ENCODE measurements at places on chromosomes 13 and 19.

GRCh38 chr13:42495255-42495654 is 78.7 kb upstream of the TNFSF11 start:
- no peak for DNase-seq

- DNase-seq = no peak
Observed at GRCh38 chr13:25136880-25137787, 35.0 kb downstream of the AMER2 start.

- no peak for DNase-seq
Observed at GRCh38 chr19:45598267-45599001, 3.6 kb downstream of the GPR4 start.

DNA sequence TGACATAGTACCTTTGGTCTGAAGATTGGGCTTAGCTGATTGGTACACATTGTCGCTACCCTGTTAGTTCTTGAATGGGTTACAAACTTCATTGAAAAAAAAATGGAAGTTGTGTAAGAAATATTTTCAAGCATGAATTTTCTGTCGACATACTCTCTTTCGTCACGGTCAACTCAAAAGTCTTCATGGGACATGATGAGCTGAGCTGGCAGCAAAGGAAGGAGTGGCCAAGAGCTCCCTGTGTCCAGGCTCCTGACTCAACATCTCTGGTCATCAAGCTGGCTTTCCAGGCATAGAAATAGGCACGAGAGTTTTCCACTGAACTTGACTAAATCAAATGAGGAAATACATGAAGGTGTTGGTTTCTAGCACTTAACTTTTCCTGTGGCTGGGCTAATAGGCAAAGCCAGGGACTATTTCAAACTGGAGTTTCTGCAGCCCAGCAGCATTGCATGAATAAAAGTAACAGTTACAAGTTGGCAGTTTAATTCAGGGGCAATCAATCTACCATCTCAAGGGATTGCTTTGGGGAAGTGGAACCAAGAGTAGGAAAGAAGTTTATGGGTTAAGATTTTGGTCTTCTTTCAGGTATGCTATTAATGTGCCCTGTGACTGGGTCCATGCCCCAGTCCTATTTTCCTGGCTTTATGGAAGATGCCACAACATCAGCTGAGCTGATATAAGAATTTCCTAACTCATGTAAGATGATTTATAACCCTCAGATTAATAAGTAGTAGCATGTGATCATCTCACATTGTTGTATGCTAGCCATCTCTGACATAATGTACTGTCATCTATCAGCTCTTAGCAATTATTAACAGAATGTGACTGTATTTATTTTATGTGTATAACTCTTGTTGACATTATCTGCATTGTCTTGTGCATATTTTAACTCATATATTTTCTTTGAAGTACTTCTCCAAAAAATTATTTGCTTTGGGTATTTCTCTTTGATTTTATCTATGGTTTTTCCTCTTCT is 385.8 kb downstream of the DLEU7 start:
- no peak for DNase-seq

DNA sequence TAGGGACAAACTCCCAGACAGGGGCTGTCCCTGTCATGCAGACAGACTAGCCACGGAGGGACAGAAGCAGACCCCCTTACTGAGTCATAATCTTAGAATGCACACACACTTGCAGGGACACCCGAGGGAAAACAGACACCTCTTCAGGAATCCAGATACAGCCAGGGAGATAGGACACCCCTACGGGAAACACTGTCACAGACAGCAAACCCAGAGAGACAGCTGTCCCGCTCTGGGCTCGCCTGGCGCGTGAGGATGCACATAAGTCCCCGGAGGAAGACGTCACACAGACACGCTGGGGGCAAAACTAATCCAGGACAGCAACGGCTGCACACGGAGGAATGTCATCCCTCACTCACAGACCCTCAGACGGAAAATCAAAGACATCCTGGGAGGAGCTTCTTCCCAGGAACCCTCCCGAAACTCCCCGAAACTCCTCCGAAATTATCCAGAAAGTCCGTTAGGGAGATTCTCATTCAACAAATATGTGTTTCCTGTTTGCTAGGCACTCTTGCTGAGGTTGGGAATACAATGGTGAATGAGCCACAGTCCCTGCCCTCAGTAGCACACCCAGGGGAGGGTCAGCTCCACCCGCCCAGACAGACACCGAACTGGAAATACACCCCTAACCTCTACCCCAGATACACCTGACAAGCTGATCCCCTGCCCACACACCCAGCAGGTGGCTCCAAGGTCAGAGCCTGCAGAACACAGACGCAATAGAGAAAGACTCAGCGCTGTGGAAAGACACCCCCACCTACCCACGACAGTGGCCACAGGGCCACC is 15.2 kb upstream of the TOMM40 start:
- no peak for DNase-seq

DNA sequence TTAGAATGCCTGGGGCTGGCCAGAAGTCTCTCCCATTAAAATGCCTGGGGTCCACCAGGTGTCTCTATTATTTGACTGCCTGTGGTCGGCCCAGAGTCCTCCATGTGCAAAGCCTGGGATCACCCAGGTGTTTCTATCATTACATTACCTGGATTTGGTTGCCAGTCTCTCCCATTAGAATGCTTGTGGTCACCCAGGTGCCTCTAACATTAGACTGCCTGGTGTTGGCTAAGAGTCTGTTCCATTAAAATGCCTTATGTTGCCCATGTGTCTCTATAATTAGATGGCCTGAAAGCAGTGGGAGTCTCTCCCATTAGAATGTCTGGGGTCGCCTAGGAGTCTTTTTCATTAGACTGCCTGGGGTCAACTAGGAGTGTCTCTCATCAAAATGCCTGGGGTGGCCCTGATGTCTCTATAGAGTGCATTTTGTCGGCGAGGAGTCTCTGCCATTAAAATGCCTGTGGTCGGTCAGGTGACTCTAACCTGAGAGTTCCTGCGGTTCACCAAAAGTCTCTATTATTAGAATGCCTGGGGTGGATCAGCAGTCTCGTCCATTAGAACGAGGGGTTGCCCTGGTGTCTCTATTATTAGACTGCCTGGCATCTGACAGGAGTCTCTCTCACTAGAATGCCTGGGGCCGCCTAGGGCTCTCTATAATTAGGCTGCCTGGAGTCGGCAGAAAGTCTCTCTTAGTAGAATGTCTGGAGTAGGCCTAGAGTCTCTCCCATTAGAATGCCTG is 1540.5 kb downstream of the UQCRFS1 start:
- no peak for DNase-seq

DNA sequence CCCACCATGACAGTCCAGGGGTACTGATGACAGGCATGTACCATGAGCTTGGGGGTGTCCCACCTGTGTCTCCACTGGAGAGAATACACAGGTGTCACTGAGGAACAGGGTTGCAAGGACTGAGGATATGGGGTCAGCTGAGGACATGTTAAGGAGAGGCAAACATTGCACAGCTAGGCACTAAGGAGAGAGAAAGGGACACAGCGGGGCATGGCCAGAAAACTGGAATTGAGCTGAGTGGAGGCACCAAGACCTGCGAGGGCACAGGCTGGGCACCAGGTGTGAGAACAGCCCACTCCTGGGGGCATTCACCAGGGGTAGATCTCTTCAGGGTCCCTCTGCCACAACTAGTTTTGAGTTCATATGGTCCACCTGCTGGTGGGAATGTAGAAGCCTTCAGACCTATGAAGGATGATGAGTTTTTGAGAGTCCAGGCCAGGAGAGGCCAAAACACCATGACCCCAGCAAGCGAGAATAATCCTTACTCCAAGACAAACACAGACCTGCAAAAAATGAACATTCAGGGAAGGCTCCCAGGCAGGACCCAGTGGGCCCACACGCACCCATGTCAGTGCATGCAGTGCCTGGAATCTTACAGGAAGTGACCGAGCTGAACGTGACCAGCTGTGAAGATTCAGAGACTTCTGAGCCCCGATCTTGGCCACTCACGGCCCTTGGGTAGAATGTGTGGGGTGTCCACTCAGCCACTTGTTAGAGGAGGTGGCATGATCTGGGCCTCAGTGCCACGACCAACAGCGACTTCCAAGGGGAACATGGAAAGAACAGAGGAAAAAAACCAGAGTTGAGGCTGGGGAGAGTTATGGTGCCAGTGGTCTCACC is 1.4 kb upstream of the ZNF584 start:
- no peak for DNase-seq

DNA sequence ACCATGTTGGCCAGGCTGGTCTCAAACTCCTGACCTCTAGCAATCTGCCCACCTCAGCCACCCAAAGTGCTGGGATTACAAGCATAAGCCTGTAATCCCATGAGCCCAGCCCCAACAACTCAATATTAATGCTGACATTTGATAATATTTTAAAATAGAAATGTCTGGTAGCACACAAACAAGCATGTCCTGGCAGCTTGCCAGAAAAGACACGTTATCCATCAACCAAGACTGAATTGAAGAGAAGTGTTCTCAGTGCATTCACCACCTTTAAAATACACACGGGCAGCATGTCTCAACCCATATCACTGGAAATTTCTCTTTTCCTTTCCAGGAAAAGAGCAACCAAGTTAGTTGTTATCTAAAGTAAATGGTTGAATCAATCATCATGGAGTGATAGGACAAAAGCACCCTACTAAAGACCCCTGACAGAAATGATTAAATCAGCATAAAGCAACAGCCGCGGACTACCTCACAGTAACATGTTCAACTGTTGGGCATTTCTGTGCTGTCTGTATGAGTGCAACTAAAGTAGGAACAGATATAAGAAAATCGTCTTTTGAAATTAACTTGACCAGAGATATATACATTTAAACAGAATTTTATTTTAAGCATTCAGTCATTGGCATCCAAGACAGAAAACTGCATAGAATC is 25.0 kb downstream of the LHFPL6 start:
- no peak for DNase-seq

DNA sequence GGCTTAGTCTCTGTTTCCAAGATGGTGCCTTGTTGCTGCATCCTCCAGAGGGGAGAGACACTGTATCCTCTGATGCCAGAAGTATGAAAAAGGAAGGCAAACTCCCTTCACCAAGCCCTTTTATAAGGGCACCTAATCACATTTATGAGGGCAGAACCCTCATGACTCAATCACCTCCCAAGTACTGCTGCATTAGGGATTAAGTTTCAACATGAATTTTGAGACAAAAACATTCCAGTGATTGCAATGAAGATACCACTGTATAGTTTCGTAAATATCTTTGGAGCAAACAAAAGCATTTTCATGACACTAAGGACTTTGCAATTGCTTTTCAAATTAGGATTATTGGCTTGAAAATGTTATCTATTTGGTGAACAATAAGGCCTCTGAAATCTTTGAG is 63.8 kb downstream of the RNF17 start:
- DNase-seq = no peak

DNA sequence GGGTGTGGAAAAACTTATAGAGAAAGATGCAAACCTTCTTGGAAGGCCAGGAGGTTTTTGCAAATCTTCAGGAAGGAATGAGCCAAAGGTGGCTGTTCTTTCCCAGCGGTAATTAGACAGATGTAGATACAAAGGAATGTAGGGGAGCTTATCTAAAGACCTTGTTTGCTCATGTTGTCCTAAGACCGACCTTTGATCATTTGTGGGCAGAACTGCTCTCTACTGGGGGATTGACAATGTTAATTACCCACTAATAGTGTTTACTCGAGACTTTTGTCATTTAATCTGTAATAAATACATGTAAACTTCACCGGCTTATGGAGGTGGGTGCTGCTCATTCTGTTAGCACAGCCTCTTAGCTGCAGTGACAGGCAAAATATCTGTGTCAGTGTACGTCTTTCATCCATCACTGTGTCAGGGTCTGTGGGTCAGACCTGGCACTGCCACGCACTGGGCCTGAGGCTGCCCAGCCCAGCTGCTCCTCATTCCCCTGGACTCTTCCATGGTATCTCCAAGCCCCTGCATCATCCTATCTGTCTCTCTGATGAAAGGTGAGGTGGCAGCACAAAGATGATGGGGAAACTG is 68.3 kb downstream of the ZNF431 start:
- no peak for DNase-seq

- no peak for DNase-seq
Observed at GRCh38 chr19:4596033-4596904, 36.8 kb upstream of the SEMA6B start.

- DNase-seq = no peak
Observed at GRCh38 chr19:29804493-29804892, 7.3 kb upstream of the CCNE1 start.

- DNase-seq = no peak
Observed at GRCh38 chr13:43058831-43059230, 35.4 kb downstream of the DNAJC15 start.

DNA sequence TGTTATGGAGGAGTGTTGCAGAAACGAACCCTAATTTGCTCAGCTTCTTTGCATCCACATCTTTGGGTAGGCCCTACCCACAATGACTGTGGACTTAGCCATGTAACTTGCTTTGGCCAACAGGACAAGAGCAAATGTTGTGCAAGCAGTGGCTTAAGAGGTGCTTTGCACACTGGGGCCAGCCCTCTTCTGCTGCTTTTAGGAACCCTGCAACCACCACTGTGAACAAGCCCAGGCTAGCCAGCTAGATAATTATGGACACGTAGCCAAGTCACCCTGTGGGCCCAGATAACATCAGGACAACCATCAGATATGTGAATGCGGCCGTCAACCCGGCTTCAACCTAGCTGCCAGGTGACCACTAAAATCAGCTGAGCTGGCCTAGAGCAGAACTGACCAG is 17.1 kb downstream of the C19orf47 start:
- DNase-seq = no peak

DNA sequence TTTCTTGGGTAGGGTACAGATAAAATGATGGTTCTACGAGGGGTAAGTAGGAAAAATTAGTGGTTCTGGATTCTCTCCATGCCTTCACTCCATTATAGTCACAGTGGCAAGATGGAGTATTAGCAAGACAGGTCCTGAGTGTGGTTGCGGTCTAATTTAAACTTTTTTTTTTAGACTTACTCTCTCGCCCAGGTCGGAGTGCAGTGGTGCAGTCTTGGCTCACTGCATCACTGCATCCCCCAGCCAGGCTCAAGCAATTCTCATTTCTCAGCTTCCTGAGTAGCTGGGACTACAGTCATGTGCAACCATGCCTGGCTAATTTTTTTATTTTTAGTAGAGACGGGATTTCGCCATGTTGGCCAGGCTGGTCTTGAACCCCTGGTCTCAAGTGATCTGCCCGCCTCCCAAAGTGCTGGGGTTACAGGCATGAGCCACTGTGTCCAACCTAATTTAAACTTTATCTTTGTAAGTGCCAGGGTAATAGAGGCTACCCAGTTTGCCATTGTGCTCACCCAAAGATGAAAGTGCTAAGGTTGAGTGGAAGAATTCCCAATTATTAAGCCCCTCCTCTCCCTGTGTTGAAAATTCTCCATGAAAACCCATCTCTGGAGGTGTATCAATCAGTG is 135.6 kb downstream of the TM9SF2 start:
- DNase-seq = no peak

GRCh38 chr19:1671716-1672037 is 19.3 kb upstream of the TCF3 start:
- DNase-seq = no peak
